ENCODE measurements at places on chromosomes 16 and 17.

DNA sequence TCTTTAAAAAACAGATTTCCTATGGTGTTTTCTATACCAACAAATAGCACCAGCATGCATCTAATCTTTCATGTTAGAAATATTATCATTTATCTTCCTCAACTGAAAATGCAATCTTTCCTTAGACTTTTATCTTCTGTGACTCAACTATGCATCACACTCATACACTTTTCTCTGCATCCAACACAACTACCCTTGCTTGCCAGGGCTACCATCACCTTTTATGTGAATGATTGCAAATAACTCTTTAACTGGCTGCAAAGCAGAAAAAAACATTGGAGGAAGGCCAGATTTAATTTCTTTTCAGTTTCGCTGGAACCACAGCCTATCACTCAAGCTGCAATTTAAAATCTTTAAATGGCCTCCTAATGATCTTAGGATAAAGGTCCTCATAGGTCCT is 212.9 kb downstream of the CDH8 start:
- no peak for DNase-seq

- DNase-seq, result no peak
Measured at GRCh38 chr17:51091635-51092034, 29.0 kb downstream of the SPAG9 start.

DNA sequence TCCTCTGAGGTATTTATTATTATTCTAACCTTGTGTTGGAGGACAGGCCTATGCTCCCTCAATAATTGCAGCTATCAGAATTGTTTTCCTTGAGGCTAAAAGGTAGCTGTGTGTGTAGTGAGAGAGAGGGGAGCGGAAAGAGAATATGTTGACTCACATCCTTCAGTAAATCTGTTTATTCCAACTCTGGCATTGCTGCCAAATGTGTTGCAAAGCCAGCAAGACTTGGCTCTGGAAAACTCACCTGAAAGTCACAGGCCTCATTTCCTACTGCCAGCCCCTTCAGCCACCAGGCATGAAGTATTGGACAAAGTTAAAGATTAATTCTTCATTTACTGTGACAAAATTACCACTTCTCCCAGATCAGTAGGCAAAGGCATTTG is 9.6 kb downstream of the CA10 start:
- DNase-seq, result peak; percentile 1

GRCh38 chr16:87410530-87410929 is 18.4 kb downstream of the MAP1LC3B start:
- no peak for DNase-seq

DNA sequence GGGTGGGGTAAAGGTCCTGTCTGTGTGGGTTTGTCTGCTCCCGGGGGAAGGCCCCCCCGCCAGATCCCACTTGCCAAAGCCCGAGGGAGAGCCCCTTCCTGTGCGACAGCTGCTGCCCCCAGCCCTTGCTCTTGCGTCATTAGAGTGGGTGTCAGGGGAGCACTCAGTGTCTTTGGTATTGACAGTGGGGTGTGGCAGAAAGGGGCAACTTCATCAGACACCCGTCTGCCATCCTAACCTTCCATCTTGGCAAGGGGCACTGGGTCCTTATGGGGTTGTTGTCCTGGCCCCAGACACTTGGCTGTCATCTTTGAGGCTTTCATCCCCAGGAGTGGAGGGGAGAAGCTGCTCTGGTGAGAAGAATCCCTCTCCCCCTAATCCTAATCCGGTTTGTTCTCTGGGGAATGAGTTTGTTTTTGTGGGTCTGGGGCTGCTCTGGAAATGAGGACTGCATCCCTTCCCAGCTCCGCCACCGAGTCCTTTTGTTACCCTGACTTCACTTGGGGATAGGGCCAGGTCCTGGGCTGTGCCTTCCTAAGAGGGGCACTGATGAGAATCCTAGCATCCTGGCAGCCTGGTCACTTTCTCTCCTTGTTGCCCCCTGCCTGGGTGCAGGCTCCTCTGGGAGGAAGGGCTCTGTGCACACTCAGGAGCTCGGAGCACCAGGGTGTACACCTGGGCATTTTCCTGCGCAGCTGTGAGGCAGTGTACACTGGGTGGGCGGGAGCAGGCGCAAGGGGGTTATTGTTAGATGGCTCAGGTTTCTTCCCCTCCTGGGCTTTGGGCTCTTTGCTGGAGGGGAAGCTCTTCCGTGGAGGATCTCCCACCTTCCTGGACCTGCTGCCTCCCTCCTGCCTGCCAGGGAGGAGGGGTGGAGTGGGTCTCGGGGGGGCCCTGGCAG is 21.1 kb downstream of the GJD3 start:
- DNase-seq, result no peak

DNA sequence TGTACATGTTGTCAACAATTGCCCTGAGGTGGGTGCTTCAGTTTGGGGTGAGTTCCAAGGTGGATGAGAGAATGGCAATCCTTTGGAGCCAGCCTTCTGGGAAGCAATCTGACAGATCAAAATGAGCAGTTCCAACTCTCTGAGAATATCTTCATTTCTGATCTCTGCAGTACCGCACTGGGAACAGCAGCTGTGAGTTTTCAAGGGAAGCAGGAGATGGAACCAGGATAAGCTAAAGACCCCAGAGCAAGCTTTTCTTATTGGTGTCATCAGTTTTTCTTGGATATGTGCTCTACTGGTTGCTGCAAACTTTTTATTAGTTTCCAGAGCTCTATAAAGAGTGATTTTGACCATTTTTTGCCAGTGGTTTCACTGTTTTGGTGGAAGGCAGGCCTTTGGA is 94.7 kb downstream of the KCNJ12 start:
- no peak for DNase-seq

- no peak for DNase-seq
Measured at GRCh38 chr16:48978501-48978900, 303.1 kb downstream of the CBLN1 start.

GRCh38 chr17:28928061-28928460 is 23.3 kb downstream of the PHF12 start:
- DNase-seq, result peak; percentile 63

DNA sequence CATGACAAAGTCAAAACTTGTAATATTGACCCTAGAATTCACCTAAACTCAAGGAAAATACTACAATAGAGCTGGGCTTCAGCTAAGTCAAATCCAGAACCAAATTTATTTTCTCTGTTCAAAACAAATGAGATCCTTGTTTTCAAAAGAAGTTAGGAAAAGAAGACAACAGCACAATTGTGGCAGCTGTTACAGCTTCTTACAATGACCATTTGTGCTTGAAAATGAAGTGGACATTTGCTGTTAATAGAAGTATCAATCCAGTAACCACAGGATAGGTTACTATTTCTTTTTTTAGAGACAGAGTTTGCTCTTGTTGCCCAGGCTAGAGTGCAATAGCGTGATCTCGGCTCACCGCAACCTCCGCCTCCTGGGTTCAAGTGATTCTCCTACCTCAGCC is 44.4 kb downstream of the APPBP2 start:
- DNase-seq, result no peak

DNA sequence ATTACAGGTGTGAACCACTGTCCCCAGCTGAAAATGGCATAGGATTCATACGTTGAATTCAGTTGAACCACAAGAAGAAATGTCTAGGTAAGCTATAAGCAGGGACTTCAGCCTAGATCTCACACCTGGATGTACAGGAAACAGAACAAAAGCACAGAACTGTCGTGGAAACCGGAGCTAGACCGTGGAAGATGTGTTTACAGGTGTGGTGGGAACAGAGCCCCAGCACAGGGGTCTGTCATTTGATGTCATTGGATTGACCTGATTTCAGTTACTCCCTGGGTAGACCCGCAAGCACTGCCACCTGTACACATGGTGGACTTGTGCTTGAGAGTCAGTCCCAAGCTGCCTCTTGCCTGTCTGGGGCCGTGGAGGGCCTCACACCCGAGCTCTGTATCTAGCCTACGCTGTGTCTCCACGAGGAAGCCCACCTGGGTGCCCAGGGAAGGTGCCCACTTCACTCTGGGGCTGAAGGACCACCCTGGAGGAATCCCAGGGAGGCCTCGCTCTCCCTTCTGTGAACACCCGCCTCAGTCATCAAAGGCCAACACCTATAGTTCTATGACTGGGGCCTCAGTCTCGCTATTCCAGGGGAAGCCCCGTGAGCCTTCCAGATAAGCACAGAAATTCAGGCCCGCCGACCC is 32.2 kb upstream of the MLKL start:
- DNase-seq, result no peak

Data from choroid plexus epithelial cell (primary cell).